Smooth muscle cell of trachea (primary cell): ENCODE measurements at places on chromosomes 2 and 18. TPM values are rescaled to one million over a fixed set of nuclear protein-coding genes. Genes with fewer than 3 reads are reported as not detected.

MRPL53 gene
- total RNA-seq: 47.3 and 48.0 TPM in 2 replicates

GPBAR1 gene
- not detected in 2 replicates for total RNA-seq

CD226 gene
- 0.44 and 0.66 TPM in 2 replicates for total RNA-seq

EVA1A gene
- 18.0 and 32.1 TPM in 2 replicates for total RNA-seq

ARHGEF4 gene
- 1.3 and 4.0 TPM in 2 replicates for total RNA-seq

CDH19 gene
- total RNA-seq: not detected in 2 replicates

AQP12B gene
- total RNA-seq: 0.17 TPM in 1 of 2 replicates, not detected in the other

GCG gene
- not detected in 2 replicates for total RNA-seq

TWIST2 gene
- total RNA-seq: 158 and 297 TPM in 2 replicates

SERPINB7 gene
- total RNA-seq: 0.87 and 1.7 TPM in 2 replicates

MAB21L4 gene
- total RNA-seq: not detected in 2 replicates

ZNF385B gene
- not detected in 2 replicates for total RNA-seq

PSD4 gene
- 1.6 and 5.0 TPM in 2 replicates for total RNA-seq

ST6GAL2 gene
- under 0.01 TPM in 2 replicates for total RNA-seq

UGT1A3 gene
- total RNA-seq: not detected in 2 replicates

CCDC178 gene
- 0.29 and 0.33 TPM in 2 replicates for total RNA-seq

CYTIP gene
- total RNA-seq: not detected in 2 replicates

DDX18 gene
- total RNA-seq: 38.0 and 53.4 TPM in 2 replicates

DPP4 gene
- total RNA-seq: 81.4 and 163 TPM in 2 replicates

ANKRD29 gene
- 8.6 and 15.5 TPM in 2 replicates for total RNA-seq

REL gene
- total RNA-seq: 2.8 and 3.3 TPM in 2 replicates

RFTN2 gene
- total RNA-seq: 3.6 and 4.0 TPM in 2 replicates

L3MBTL4 gene
- under 0.01 TPM in 1 of 2 replicates, not detected in the other for total RNA-seq

SPP2 gene
- total RNA-seq: not detected in 2 replicates

CCT4 gene
- 162 and 205 TPM in 2 replicates for total RNA-seq

LIMS1 gene
- total RNA-seq: 83.3 and 145 TPM in 2 replicates

ACVR1C gene
- 0.44 and 0.50 TPM in 2 replicates for total RNA-seq

IL1A gene
- 0.15 and 0.33 TPM in 2 replicates for total RNA-seq

MATN3 gene
- 0.99 and 1.9 TPM in 2 replicates for total RNA-seq

LOXL3 gene
- total RNA-seq: 27.3 and 53.9 TPM in 2 replicates

PLCD4 gene
- total RNA-seq: 9.1 and 11.8 TPM in 2 replicates

GDF7 gene
- total RNA-seq: 0.15 TPM in 1 of 2 replicates, not detected in the other

SMYD5 gene
- 27.1 and 31.0 TPM in 2 replicates for total RNA-seq

FAP gene
- total RNA-seq: 112 and 143 TPM in 2 replicates

KIF5C gene
- 0.50 and 0.58 TPM in 2 replicates for total RNA-seq

CROCC2 gene
- 0.50 and 1.0 TPM in 2 replicates for total RNA-seq

DCDC2C gene
- total RNA-seq: not detected in 2 replicates
